ENCODE measurements at places on chromosomes 7 and 10. TPM values are rescaled to one million over a fixed set of nuclear protein-coding genes. Genes with fewer than 3 reads are reported as not detected.

DNA sequence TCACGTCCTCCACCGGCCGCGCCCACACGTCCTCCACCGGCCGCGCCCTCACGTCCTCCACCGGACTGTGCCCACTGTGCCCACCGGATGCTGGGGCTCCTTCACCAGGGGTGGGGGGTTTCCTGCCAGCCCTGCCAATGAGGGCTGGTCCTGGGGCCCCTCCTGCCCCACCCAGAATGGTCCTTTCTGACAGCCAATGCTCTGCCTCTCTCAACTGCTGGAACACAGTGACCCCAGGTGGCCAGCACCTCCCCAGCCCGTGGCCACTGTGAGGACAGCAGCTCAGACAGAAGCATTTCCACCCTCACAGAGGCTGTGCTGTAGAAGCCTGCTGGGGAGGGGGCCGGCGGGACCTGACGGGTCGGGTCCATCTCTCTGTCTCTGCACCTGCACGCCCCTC lies 90.1 kb upstream of the DNAAF5 start:
- no peak for DNase-seq

DNA sequence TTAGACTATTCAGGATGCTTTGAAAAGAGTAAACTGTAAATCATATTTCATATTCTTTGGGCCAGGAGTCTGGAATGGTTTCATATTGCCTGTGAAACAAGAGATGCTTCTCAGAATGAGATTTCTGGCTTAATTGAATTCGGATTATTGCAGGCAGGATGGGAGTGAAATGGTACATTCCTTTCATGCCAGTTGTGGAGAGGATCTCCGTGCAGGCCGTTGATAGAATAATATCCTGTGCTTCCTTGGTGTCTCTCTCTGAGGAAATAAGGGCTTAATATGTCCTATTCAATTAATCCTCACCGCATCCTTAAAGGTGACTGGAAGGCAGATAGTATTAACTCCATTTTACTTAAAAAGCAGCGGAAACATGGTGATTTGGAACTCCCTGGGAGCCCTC lies 56.6 kb downstream of the CUX1 start:
- no peak for DNase-seq

- no peak for DNase-seq
These were observed 210.5 kb downstream of the CHCHD3 start for GRCh38 chr7:132871419-132871818.

The HMX2 gene
- total RNA-seq: not detected

All from uterus (tissue), 4 donors.